Right renal cortex interstitium (tissue), 3 donors: ENCODE measurements at places on chromosomes 5 and 9. TPM values are rescaled to one million over a fixed set of nuclear protein-coding genes. Genes with fewer than 3 reads are reported as not detected.

- no peak for DNase-seq
Observed at GRCh38 chr5:62982348-62982747, 403.7 kb downstream of the LRRC70 start.

CDH6 gene
- polyA plus RNA-seq, result 63.4 TPM

SV2C gene
- 0.10 TPM for polyA plus RNA-seq

DNA sequence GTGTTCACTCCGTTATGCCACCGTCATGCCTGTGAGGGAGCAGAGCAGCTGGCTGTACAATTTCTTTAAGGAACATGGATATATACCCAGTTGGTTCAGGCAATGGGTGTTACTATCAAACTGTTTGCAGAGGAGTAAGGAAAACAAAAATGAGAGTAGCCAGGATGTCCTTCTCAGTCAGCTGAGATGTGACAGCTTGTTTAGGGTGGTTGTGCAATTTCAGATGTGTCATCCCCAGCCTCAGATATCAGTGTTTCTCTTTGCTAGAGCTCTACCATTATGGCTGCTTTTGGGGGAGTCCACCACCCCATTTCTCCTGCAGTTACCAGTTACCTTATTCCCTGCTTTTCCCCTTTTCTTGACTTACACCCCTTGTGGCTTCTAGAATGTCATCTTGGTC lies 135.2 kb upstream of the SLC24A2 start:
- DNase-seq, result no peak

DNA sequence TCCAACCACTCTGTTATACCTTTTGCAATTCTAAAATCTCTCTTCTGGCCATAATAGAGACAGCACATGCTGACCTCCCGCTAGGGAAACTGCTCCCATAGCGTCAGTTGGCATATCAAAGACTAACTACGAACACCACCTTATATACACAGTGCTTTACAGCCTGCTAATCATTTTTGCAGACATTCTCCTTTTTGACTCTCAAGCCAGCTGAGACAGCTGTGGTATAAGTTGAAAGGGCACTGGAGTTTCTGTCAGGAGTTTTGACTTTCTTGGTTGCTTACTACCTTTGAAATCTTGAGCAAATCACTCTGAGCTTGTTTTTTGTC lies 160.2 kb upstream of the TBCA start:
- no peak for DNase-seq

GRCh38 chr9:23938908-23939307 lies 112.9 kb upstream of the ELAVL2 start:
- DNase-seq, result no peak

GRCh38 chr5:68215898-68216244 lies 315 bp downstream of the PIK3R1 start:
- no peak for DNase-seq

CAST gene
- polyA plus RNA-seq, result 143 TPM

DNA sequence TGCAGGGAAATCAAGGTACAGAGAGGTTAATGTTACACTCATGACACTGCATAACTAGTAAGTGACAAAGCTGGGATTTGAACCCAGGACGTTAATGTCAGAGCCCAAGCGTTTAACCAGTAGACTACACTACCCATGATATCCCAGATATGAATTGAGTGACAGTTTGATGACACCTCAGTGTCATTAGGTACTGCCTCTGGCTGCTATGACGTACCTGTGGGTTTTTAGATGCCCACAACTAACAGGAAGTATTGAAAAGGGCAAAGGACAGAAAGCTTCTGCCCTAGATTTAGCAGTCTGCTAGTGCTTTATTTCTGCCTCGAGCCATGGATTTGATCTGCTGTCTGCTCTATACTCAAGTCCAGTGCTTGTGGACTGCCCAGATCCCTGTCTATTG lies 56.2 kb downstream of the GLRA1 start:
- no peak for DNase-seq

C5orf52 gene
- polyA plus RNA-seq, result not detected

DNA sequence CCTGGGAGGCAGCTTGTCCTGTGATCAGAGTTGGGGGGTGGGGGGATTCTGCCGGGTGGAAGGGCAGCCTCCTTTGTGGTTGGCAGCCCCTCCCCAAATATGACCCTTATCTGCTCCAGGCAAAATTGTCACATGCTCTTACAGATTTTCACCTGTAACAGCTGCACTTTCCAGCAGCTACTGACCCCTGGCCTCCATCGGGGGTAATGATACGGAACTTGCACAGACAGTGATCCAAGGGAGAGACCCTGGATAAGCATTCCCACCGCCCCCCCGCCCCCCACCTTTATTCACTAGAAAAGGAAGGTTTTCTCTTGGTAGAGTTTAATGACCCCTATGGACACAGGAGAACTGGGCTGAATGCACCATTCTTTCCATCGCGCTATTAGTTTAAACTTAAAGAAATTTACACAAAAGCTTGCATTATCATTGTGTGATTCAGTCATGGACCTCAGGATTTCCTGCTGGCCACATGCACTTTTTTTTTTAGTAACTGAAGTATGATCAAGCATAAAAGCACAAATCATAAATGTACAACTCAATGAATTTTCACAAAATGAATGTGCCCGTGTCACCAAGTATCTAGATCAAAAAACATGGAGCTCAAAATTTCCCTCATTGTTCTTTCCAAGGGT lies 10.7 kb upstream of the ZBTB34 start:
- DNase-seq, result peak; percentile 15

- no peak for DNase-seq
Observed at GRCh38 chr9:11148189-11148588, 535.4 kb upstream of the PTPRD start.

- DNase-seq, result no peak
Observed at GRCh38 chr9:91481972-91482371, 58.3 kb upstream of the NFIL3 start.

- DNase-seq, result no peak
Observed at GRCh38 chr9:91428927-91429351, 5.3 kb upstream of the NFIL3 start.

GRCh38 chr9:7467186-7467585 lies 332.4 kb downstream of the DMAC1 start:
- DNase-seq, result no peak

- no peak for DNase-seq
Observed at GRCh38 chr5:134833340-134834032, 12.3 kb upstream of the C5orf24 start.

GRCh38 chr5:165334201-165334600 lies 1828.8 kb downstream of the MAT2B start:
- DNase-seq, result no peak

PCDHGA8 gene
- polyA plus RNA-seq, result 0.40 TPM

- no peak for DNase-seq
Observed at GRCh38 chr5:176542596-176543427, 5.6 kb upstream of the RNF44 start.

DNA sequence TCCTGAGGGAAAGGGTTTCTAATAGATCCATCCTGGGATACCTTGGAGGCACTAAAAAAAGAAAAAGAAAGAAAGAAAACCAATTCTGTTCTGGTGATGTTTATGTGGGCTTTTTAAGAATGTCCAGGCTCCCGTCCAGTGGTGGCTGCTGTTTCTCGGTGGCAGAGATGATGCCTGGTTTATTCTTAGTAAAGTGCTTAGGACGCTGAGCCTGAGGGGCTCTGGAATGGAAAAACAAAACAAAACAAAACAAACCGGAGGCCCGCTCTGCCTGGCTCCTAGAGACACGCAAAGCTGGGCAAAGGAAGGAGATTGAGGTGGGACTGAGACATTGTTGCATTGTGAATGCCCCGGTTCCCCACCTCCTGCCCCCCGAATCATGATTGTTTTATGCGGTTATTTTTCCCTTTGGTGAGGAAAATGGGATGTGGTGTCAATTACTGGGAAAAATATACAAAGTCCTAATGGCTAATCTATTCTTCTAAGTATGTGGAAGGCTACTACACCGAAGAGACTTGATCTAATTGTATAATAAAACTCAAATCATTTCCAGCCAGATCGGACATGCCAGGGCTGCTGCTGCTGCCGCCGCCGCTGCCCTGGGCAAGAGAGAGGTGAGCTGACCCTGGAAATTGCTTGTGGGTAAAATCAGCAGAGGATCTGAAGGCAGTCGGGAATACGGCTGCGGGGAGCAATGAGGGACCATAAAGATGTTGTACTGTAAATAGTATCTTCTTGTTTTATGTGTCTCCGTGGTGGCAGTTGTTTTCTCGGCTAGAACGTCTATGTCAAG lies 644.9 kb downstream of the CCDC171 start:
- no peak for DNase-seq

ANKRA2 gene
- polyA plus RNA-seq, result 41.2 TPM

GRCh38 chr5:54063817-54064216 lies 246.6 kb downstream of the ARL15 start:
- no peak for DNase-seq

LTC4S gene
- polyA plus RNA-seq, result 2.6 TPM

GRCh38 chr5:143713047-143714003 lies 98.6 kb upstream of the HMHB1 start:
- no peak for DNase-seq

GRCh38 chr9:113399646-113400200 lies 1.4 kb downstream of the ALAD start:
- no peak for DNase-seq

GRCh38 chr5:96338091-96338490 lies 95.0 kb downstream of the PCSK1 start:
- no peak for DNase-seq

OR2Y1 gene
- not detected for polyA plus RNA-seq
